ENCODE measurements at places on chromosomes 1 and 21. TPM values are rescaled to one million over a fixed set of nuclear protein-coding genes. Genes with fewer than 3 reads are reported as not detected.
A peak's percentile ranks its signal among the peaks of the same experiment; 100 is the strongest.

ETV3L gene
- total RNA-seq, result not detected

DPT gene
- 154 TPM for total RNA-seq

OR2L2 gene
- 0.25 TPM for total RNA-seq

GPR52 gene
- 2.7 TPM for total RNA-seq

NHLH1 gene
- not detected for total RNA-seq

SH3D21 gene
- 17.2 TPM for total RNA-seq

ZNF697 gene
- 3.7 TPM for total RNA-seq

SPAG17 gene
- total RNA-seq, result 10.1 TPM

ITGB2 gene
- total RNA-seq, result 35.1 TPM

RGS1 gene
- 145 TPM for total RNA-seq

TMEM82 gene
- total RNA-seq, result not detected

AGT gene
- total RNA-seq, result 9.6 TPM

FCRL5 gene
- total RNA-seq, result 0.49 TPM

USH2A gene
- total RNA-seq, result under 0.01 TPM

ACTN2 gene
- total RNA-seq, result 1.5 TPM

- DNase-seq, result no peak
Observed at GRCh38 chr21:28148400-28149064, 844.1 kb downstream of the LTN1 start.

GRCh38 chr1:9326596-9326995 is 33.9 kb downstream of the SPSB1 start:
- DNase-seq, result no peak

GRCh38 chr1:228669242-228669585 is 66.1 kb upstream of the RHOU start:
- DNase-seq, result no peak

- DNase-seq, result no peak
Observed at GRCh38 chr1:196550731-196551130, 57.5 kb downstream of the KCNT2 start.

GRCh38 chr1:36095760-36096405 is 7.2 kb downstream of the ADPRS start:
- DNase-seq, result no peak

DNA sequence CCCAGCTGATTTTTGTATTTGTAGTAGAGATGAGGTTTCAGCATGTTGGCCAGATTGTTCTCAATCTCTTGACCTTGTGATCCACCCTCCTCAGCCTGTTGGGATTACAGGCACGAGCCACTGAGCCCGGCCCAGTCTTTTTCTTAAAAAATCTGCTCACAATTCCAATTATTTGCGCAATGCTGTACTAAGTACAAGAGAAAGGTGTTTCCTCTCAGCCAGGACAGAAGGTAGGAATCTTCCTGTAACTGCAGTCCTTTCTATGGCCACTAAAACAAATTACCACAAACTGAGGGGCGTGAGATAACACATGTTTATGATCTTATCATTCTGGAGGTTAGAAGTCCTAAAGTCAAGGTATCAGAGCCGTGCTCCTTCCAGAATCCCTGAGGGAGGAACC is 6.9 kb upstream of the CBR3 start:
- DNase-seq, result no peak

GRCh38 chr1:19398309-19398760 is 86.2 kb downstream of the SLC66A1 start:
- no peak for DNase-seq

GRCh38 chr1:65958561-65959350 is 166.1 kb downstream of the PDE4B start:
- no peak for DNase-seq

GRCh38 chr1:39230261-39231190 is 26.0 kb downstream of the MACF1 start:
- DNase-seq, result no peak

DNA sequence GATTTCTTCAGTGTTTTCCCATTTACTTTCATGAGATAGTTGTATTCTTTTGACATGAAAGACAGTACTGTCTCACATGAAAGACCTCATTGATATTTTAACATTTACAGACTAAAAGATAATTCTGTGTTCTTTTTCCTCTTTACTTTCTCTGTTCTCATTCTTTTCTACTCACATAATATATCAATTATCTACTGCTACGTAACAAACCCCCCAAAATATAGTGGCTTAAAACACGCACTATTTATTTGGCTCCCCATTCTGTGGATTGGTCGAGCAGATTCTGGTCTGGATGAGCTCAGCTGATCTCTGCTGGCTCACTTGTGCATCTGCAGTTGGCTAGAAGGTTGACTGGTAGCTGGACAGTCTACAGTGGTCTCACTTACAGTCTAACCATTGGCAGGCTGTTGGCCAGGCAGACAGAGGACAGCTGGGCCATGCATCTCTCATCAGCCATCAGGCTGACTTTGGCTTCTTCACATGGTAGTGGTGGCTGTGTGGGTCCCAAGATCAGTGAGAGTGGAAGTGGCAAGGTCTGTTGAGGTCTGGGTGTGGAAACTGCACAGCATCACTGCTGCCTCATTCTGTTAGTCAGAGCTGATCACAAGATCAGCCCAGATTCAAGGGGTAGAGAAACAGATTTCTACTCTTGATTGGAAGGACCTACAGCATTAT is 63.2 kb downstream of the MPZL1 start:
- DNase-seq, result no peak

DNA sequence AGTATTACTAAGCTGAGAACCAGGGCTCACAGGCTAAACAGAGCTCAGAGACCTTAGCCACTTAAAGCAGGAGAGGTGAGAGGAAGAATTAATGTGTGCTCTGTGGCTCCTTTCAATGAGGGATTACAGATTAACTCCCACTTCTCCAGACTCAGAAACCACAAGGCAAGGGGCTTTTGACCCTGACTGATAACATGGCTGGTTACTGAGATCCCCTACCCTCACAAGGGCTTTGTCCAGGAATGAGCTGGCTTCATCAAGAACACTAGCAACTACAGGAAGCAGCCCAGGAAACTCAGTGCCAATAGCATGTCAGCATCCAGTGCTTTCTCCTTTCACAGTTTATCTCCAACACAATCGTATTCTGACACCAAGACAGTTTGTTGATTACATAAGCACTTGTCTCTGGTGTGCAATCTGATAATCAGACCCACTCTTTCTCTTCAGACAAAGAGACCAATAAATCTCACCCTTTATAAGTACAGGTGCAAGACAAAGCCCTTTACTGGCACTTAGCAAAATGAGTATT is 38.8 kb downstream of the ERI3 start:
- no peak for DNase-seq

- DNase-seq, result no peak
Observed at GRCh38 chr1:1325288-1326074, 879 bp downstream of the CPTP start.

GRCh38 chr1:236522937-236523703 is 662 bp upstream of the LGALS8 start:
- DNase-seq, result no peak

DNA sequence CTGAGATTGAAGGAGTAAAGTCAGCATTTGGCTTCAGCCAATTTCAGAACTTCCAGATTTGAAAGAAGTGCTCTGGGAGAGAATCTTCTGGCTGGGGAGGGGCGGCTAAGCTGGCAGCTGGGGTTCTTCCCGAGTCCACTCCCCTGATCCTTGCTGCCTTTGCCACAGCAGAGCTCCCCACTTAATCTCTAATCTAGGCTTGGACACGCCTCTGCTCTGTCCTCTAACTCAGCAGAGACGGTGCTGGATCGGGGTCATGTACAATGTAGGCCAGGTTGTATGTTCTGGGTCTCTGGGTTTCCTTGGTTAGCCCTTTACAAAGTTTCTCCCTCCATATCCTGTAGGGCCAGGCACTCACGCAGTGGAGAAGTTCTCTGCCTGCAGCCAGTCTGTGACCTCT is 10.1 kb upstream of the GSTM3 start:
- no peak for DNase-seq

GRCh38 chr1:114236517-114236916 is 82.8 kb upstream of the SYT6 start:
- DNase-seq, result peak; percentile 20

DNA sequence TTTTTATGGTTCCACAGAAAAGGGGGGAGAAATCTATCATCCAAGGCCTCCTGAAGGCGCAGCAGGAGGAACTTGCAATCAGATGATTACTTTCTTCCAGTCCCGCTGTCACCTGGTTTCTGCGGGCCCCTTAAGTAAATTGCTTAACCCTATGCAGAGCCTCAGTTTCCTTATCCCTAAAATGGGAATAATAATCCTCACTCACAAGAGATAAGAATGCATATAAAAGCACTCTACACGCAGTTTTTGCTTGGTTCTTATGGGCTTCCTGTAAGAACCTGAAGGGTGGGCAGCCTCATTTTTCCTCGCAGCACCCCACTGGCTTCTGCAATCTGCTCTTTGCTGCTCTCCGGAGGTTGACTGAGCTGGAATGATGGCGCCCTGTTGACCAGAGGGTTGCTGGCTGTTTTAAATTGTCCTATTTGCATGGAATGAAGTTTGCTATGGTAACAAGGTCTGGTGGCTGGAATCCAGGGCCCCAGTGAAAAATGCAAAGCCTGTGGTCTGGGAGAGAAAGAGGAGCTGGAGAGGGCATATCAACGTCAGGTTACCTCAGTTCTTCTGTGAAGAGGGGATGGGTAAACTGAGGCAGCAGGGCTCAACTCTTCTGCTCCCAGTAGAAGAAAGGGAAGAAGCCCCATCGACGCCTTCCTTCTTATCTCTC is 1.0 kb upstream of the KAZN start:
- DNase-seq, result no peak

DNA sequence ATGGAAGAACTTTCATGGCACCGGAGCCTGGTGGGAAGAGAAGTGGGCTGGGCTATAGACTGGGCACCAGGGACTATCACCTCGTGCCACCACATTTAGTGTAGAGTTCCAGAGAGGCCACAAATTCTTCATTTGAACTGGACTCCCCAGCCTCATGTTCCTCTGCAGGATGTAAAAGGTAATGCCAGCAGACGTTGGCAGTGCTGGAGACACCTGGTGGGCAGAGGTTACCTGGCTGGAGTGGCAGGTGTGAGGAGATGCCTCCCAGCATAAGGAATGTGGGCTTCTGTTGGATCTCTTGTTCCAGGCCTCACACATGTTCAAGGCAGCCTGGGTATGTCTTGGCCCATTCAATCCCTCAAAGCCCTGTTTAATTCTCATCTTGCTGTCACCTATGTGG is 35.2 kb downstream of the TEX35 start:
- DNase-seq, result no peak

DNA sequence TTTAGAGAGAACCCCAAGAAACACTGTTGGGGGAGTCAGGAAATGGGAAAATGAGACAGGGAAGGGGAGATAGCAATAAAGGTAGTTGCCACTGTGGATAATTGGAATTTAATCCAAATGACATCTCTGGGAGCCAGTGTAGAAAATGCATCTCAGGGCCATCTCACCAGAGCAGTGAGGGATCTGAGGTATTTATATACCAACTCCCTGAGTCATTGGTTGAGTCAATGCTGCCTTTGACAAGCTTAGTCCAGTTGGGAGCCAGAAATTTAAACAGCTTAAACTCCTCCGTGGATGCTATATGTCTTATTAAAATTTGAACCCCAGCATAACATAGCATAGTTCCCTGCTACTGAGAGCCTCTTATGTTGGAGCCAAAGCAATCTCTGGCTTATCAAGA is 140.3 kb downstream of the SLC30A10 start:
- DNase-seq, result no peak

- no peak for DNase-seq
Observed at GRCh38 chr1:99551812-99552614, 93.9 kb upstream of the PALMD start.

- DNase-seq, result no peak
Observed at GRCh38 chr1:983798-984475, 2.0 kb upstream of the PERM1 start.

GRCh38 chr1:38662126-38662525 is 197.4 kb downstream of the RRAGC start:
- no peak for DNase-seq

GRCh38 chr1:40360631-40361030 is 12.9 kb upstream of the SMAP2 start:
- DNase-seq, result no peak

DNA sequence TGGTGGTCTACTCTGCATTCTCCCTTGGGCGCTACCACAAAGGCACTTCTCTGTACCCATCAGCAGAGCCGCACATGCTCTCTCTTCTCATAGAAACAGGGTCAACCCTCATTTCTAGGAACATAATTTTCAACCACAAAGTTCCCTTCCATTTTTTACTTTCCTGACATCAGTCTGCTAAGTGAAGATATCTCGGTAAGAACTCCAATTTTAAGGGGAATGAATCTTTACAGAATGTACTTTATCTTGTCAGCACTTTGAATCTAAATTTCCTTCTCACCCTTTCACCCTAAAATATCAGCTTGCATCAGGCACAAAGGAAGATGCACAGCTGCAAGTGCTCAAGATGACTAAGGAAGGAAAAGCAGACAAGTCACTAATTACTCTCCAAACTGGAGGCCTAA is 545.9 kb downstream of the SMYD3 start:
- no peak for DNase-seq

DNA sequence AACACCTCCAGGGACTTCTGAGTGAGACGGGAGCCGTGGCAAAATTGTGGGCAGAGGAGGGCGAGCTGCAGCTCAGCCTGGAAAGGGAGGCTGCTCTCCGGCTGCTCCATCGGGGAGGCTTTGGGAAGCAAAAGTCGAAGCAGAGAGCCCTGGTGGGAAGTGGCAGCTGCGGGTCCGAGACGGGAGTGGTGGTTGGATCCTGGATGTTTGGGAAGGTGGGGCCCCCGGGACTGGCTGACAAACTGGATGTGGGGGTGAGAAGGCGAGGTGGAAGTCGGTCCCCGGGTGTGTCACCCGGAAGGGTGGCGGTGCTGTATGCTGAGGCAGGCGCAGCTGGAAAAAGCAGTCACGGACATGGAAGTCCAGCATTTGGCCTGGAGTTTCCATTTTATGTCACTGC is 52.1 kb downstream of the KCNAB2 start:
- no peak for DNase-seq

GRCh38 chr1:25486602-25487001 is 55.9 kb downstream of the MACO1 start:
- DNase-seq, result no peak

Measured in vagina (tissue), 2 donors.